GM23248 (cell line): ENCODE measurements at places on chromosomes 11 and 22.

GRCh38 chr11:128628686-128629085, 41.3 kb upstream of the ETS1 start:
- no peak for DNase-seq

DNA sequence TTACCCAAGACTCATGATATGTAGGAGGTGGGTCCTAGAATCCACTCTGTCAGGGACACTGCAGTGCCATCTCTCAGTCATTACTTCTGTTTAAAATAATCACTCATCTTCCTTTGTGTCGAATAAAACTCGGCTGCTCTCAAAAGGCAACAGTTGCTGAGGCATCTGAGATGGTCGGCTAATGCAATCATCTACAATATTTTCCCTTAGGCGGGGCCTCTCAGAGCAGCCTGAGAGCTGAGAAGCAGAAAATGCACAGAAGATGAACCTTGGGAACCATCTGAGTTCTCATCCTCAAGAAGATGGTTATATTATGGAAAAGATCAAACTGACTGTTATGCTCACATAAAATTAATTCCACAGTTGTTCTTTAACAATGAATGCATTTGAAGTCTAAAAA, 1518.2 kb upstream of the TENM4 start:
- peak; percentile 55 for DNase-seq

DNA sequence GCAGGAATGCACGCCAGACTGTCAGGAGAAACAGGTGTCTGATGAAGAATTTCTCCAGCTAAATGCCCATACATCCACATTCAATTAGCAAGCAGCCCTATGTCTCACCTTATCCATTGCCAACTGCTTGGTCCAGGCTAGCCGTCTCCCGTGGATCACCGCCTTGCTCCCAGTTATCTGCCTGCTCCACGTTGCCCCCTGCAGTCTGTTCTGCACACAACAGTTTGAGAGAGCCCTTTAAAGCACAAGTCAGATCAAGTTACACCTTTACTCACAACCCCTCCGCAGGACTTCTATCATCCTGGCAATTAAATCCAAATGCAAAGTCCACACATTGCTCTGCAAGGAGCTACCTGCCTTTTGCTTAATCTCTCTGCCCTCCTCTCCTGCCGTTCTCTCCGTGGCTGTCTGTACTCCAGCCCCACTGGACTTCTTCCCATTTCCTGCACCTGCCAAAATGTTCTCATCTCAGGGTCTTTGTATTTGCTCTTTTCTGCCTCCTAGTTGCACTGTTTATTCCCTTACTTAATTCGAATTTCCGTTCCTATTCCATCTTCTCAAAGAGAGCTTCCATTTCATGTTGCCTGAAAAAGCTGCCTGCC, 185.3 kb upstream of the LARGE1 start:
- DNase-seq = peak; percentile 22

- DNase-seq = no peak
Measured at GRCh38 chr11:115167456-115167855, 336.8 kb downstream of the CADM1 start.

GRCh38 chr22:46355369-46355995, 20.0 kb downstream of the TRMU start:
- DNase-seq = peak; percentile 60

DNA sequence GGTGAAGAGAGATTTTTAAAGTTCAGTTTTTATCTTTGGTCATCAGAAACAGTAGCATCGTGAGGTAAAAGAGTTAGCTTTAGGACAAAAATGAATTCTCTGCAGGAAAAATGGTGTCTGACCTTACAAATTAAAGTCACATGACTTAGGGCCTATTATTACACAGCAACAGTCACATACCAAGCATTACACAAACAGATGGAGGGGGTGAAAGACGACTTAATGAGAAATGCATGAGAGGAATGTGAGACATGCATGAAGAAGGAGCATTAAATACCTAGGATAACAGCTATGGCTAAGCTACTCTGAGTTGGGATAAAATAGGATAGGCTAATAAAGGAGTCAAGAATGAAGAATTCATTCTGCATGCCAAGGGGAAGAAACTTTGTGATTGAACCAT, 77.5 kb downstream of the BLID start:
- DNase-seq = peak; percentile 89

GRCh38 chr22:34243023-34243422, 322.7 kb upstream of the LARGE1 start:
- DNase-seq = no peak

DNA sequence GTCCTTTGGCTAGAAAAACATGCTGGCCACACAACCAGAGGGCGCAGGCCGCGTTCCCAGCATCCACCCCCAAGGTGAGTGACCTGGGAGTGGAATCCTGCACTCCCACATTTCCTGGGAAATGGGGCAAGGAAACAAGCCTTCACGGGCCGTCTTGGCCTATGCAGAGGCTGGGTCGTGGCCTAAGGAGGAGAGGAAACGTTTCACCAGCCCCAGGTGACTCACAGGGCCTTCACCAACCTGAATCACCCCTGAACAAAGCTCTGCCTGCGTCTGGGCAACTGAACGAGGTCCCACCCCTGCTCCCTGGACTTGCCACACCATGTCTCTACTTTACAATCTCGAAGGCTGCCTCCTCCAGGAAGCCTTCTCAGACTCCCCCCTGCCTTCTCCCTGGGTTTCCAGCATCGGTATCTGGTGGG, 13.2 kb downstream of the MYH9 start:
- peak; percentile 92 for DNase-seq

DNA sequence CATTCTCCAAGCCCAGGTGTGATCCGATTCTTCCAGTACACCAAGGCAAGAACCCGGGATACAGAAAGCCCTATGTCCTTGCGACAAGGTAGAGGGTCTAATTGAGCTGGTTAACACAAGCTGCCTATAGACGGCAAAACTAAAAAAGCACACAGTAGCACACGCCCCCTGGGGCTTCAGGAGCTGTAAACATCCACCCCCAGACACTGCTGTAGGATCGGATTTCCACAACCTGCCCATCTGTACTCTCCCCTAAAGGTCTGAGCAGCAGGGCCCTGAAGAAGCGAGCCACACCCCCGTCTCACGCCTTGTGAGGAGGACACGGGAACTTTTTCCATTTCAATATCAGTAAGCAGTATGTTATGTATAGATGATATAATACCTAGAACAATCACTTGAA, 624.7 kb downstream of the BUD13 start:
- DNase-seq = no peak

DNA sequence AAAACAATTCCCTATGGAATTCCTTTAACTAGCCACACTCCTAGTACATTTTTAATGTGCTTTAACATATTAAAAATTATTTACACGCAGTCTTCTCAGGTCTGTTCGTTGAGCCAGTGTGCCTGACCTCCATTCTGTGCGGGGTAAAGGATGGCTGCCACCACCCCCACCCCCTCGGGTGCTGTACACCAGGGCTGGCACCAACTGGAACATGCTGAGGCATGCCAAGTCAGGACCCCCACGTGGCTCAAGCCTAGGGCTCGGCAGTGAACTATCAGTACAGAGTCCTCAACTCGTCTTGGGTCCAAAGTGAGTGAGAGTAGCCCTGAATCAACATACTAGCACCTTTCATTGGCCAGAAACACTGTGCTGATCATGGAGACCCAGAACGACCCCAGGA, 32.5 kb upstream of the PHF21B start:
- DNase-seq = no peak

GRCh38 chr22:50302041-50302541, 5.4 kb downstream of the PLXNB2 start:
- peak; percentile 78 for DNase-seq

DNA sequence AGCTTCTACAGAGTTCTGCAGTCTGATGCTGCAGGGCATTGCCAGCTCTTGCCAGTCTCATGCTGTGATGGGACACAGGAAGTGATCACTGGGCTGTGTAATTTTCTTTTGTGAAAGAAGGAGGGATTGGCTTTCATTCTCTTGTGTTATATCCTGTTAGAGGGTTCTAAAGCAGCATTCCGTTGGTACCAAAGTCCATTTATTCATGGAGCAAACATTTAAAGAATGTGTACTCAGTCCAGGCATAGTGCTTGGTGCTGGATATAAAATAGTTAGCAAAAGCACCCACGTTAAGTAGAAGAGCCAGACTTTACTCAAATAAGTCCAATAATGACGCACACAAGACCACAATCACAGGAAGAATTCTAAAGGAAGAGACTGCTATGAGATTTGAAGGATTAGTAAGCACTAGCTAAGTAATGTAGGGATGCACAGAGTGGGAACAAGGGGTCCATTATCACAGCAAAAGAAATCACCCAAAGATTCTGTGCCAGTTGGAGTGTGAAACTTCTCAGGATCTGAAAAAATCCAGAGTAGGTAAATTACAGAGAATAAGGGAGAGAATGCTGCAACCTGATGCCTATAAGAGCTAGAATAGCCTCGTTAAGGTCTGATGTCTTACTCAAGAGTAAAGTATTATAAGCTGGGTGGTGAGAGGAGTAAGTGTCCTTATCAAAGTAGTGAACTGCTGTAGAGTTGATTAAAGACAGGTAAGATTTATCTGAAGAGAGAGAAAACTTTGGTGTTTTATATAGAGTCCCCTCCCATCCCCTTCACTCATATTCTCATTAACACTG, 728.3 kb downstream of the METTL15 start:
- DNase-seq = peak; percentile 93

- DNase-seq = peak; percentile 35
Measured at GRCh38 chr11:19849947-19850593, 137.4 kb downstream of the NAV2 start.

- DNase-seq = no peak
Measured at GRCh38 chr11:48129697-48130395, 86.8 kb upstream of the OR4B1 start.

- peak; percentile 78 for DNase-seq
Measured at GRCh38 chr22:45645526-45646414, 25.9 kb upstream of the ATXN10 start.

DNA sequence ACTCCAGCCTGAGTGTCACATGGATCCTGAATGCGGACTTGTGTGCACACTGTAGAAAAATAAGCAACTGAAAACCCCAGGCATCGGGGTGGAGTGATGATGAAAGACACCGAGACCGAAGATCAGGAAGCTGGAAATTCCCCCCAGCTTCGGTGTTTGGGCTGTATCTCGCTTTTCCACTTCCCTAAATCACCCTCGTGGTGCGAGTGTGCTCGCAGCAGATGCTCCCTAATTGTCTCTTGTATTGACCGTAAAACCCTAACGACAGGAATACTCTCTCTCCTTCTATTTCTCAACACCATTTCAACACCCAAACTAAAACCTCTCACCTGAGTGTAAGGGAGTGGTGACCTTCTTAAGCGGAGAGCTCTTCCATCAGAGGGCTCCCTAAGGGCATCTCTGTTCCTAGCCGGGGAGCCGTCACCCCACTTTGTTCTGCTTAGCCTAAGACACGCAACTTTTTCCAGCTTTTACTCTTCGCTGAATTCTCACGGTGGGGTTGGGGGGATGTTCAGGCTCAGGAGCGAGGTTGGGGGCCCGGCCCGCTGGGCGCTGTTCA, 635 bp upstream of the GRK3 start:
- no peak for DNase-seq

GRCh38 chr22:31612891-31613285, 49.1 kb downstream of the PISD start:
- DNase-seq = no peak

GRCh38 chr22:22720724-22721261, 76.4 kb downstream of the GGTLC2 start:
- peak; percentile 57 for DNase-seq

DNA sequence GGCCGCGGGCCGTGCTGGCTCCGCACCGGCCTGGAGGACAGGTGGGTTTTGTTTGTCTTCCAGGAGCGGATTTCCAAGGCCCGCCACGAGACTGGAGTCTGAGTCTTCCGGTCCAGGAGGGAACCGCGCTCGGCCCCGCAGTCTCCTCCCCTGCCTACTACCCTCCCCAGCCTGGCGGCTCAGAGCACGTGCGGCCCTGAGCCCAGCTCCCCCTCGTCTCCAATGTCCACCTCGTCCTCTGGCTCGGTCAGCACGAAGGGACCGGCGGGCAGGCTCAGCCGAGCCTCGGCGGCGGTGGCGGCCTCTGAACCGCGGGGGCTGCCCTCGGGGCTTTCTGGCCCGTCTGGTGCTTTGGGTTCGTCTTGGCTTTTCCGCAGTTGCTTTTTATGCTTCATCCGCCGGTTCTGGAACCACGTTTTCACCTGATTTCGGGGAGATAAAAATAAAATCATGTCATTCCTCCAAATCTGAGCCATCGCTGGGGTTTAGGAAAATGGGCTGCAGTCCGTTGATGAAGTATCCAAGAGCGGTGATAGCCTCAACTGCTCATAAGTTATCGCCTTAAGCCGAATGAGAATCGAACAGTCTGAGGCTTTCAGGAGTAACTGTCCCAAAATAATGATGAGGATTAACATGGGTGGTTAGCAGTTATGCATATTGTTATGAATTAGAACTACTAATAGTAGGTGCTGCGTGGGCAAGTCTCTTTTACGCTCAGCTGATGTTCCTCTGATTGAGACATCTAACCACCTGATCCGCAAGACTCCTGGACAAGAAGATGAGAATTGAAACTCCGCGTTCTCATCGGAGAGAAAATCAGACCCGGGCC, 4.0 kb downstream of the BSX start:
- peak; percentile 18 for DNase-seq

GRCh38 chr11:2294926-2295290, 6.8 kb downstream of the C11orf21 start:
- DNase-seq = no peak

DNA sequence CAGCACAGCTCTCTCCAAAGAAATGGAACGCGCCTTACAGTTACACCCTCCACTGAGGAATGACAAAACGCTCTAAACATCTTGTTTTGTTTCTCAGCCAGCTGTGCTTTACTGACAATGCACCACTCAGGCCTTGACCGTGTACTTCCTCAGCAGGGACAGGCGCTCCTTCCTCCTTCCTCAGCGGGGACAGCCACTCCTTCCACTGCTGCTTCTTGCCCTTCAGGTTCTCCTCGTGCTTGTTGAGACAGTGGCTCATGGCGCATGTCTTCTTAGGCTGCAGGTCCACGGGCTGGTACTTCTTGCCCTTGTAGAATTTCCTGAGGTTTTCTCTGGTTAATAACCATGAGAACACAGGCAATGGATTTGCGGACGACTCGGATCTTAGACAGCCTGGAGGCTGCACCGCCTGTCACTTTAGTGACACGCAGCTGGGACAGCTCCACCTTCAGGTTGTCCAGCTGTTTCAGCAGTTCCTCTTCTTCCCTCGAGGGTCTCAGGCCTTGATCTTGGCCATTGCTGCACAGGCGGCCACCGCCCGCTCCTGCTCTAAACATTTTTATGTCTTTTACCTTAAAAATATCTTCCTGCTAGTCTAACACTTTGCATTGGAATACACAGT, 613.8 kb downstream of the BRD1 start:
- DNase-seq = no peak

- DNase-seq = peak; percentile 46
Measured at GRCh38 chr22:43862074-43862881, at the start of gene SULT4A1. Gene SULT4A1 (minus strand): TSS chr22:43862513. CDS start chr22:43862382, 131 bp downstream.

- DNase-seq = no peak
Measured at GRCh38 chr22:18925368-18926064, 10.6 kb downstream of the PRODH start.

DNA sequence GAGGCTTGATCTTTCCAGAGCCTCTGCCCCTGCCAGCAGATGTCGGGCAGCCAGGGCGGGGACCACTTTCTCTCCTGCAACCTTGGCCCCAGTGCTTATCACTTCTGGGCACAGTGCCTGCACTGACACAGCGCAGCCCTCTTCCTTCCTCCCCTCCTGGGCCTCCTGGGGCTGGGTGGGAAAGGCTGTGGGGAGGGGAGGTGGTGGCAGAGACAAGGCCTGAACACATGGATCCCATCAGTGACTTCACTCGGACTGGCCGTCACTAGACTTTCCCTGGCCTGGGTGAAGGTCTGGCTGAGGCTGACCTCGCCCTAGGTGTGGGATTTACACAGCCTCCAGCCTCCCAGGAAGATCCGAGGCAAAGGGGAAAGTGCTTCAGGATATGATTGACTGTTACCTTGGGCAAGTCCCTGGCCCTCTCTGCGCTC, 68.1 kb downstream of the LRRC32 start:
- peak; percentile 59 for DNase-seq
